GM13976 (cell line): ENCODE measurements at places on chromosomes 3 and 15.

DNA sequence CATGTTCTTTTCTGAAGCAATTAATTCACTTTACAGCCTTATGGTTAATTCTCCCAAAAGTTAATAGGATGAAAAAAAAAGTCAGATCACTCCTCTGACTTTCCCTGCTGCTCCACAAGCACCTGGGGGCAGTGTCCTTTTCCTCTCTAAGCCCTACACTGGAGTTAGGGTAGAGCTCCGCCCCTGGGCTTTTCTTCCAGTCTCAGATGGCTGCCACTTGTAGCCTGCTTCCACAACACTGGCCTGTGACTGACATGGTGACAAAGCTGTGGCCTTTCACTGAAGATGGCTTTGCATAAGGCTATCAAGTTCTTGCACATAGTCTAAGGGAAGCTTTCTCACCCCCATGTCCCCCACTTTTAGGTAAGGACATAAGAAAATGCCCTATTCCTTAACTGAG is 1.3 kb upstream of the MON1A start:
- DNase-seq, result no peak

DNA sequence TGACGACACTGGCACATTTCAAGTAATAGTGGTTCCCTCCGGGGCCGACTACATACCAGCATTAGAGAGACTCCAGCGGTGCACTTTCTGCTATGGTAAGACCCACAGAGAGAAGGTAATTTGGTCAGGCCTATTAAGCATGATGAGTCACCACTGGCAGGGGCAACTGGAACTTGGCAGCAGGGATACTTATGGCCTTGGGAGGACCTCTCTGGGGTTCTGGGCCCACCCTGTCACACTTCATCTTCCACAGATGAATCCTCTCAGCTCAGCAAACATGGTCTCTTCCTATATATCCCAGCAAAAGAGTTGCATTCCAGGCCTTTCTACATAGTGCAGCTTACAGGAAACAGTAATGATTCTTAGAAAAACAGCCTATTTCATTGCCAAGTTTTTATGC is 88.0 kb downstream of the PIK3R4 start:
- DNase-seq, result no peak

DNA sequence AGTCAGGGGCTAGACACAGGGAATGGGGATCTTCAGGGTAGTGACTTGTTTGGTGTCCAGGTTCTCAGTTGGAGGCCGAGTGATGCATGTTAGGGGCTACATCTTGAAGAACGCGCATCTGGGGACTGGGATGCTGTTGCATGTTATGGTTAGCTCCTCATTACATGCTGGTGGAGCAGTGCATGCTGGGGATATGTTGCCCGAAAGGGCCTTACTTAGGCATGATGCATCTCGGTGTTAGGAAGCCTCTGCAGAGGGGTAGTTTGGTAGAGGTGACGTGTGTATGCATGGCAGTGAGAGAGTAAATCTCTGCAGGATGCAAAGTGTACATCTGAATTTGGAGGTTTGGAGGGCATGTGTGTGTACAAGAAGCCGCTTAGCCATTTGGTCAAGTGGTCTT is 2.4 kb downstream of the EIF4G1 start:
- DNase-seq, result no peak

- no peak for DNase-seq
Measured at GRCh38 chr3:120604382-120604781, 8.2 kb downstream of the NDUFB4 start.

DNA sequence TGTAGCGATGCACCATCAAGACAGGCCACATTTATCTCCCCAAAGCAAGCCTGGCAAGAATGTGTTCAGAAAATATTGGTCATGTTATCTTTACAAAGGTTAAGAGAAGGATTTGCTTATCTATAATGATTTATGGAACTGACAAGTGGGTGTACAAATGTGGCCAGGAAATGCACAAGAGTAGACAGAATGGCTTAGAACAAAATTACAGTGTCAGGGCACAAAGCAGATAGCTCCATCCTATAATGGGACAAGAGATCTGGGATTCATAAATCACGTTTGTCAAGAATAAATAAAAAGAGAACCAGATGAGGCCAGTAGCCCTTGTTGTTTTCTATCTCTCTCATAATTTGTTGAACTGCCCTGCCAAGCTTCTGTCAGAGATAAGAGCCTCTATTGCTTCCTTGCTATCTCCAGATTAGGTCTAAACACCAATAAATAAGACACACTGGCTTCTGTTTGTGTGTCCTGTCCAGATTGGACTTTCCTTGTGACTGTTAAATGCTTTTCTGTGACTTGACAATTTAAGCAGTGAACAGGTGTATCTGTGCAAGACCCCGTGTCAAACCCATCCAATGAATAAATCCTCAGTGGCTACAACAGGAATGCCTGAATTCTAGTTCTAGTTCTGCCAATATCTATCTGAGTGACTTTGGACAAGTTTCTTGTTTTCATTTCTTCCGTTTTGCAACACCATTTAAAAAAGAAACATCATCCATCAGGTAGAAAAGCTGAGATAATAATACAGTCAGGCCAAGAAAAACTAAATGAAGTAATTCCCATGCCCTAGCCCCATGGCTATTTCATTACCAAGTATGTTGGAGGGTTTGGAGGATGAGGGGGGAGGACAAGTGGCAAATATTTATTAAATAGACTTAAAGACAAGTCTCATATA is 157.2 kb downstream of the DCLK3 start:
- DNase-seq, result no peak

GRCh38 chr3:166455744-166456143 is 618.5 kb upstream of the BCHE start:
- DNase-seq, result no peak

GRCh38 chr3:156732261-156732660 is 57.9 kb downstream of the TIPARP start:
- DNase-seq, result no peak

DNA sequence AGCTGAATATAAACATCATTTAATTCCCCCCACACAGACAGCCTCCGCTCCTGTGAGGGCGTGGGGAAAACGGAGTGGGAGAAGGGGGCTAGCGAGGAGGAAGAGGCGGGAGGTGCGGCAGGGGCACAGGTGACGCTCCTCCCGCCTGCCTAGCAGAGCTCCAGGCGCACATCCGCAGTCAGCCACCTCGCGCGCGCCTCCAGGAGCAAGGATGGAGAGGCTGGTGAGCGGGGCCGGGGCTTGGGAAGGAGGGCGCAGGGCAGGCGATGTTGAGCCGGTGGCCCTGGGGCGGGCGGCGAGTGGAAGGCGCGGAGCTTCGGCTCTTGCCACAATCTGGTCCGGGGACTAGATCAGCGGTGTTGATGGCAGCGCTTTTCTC is at the start of gene CD200:
Gene CD200, plus strand, starts transcription at position 155 of the 379 bp plus-strand sequence. Its CDS starts 57 bp downstream, at position 212.
- peak; percentile 56 for DNase-seq

DNA sequence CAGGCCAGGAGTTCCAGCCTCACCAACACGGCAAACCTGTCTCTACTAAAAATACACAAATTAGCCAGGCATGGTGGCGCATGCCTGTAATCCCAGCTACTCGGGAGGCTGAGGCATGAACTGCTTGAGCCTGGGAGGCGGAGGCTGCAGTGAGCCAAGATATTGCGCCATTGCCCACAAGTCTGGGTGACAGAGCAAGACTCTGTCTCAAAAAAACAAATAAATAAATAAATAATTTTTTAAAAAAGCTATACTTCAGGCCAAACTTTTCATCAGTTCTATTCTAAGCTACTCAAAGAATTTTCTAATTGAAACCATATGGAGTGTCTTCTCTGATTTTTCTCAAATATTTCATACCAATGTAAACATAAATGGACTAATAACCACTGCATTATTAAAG is 43.5 kb downstream of the PHC3 start:
- no peak for DNase-seq

GRCh38 chr15:64464276-64465005 is 4.1 kb downstream of the ZNF609 start:
- DNase-seq, result no peak

- DNase-seq, result no peak
Measured at GRCh38 chr15:38612159-38612863, 47.7 kb upstream of the RASGRP1 start.

DNA sequence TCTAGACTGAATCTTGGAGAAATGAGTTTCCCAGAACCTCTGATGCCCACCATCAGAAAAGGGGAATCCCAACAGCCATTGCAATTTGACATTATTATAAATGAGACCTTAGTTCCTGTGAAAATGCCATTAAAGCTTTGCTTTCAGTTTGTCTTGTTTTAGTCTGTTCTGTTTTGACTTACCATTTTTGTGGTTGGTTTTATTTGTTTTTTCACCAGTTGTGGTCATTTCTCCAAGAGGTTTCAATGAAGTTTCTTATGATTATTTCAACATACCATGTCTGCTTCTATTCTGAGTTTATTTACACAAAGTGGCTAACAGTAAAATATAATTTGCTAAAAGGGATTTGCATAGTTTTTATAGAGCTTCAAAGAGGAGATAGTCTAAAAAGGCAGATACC is 175.0 kb upstream of the MCTP2 start:
- no peak for DNase-seq

DNA sequence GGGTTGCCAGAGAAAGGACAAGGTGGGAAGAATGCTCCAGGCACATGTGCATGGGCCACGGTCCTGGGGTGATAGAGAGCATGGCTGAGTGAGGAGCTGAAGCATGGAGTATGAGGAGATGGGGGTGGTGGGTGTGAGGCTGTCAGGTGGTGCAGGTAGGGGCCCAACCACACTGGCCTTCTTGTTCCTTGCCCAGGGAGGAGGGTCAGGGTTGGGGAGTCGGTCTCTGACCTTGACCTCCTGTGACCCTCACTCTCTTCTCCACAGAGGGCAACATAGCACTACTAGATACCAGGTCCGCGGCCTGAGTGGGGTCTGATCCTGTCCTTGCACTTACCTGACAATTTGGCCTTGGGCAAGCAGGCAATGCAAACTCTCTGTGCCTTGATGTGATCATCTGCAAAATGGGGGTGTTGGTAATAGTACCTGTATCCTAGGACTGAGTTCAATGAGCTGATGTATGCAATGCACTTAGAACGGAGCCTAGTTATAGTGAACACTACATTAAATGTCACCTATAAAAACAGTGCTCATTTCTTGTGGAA is 75.2 kb downstream of the EEFSEC start:
- no peak for DNase-seq

- DNase-seq, result no peak
Measured at GRCh38 chr15:66066481-66066880, 187.1 kb downstream of the MEGF11 start.

- DNase-seq, result no peak
Measured at GRCh38 chr15:98668566-98669308, 20.4 kb downstream of the IGF1R start.
